ENCODE measurements at places on chromosomes 6 and 20. TPM values are rescaled to one million over a fixed set of nuclear protein-coding genes. Genes with fewer than 3 reads are reported as not detected.

The SAMD3 gene
- total RNA-seq = not detected

The STX11 gene
- 16.4 TPM for total RNA-seq

The CCDC170 gene
- total RNA-seq = under 0.01 TPM

The PRND gene
- 2.4 TPM for total RNA-seq

The PRRT1 gene
- total RNA-seq = not detected

The HMGN3 gene
- 58.7 TPM for total RNA-seq
